ENCODE measurements at places on chromosomes 12 and 14. TPM values are rescaled to one million over a fixed set of nuclear protein-coding genes. Genes with fewer than 3 reads are reported as not detected.

The TRHDE gene
- not detected for total RNA-seq

DNA sequence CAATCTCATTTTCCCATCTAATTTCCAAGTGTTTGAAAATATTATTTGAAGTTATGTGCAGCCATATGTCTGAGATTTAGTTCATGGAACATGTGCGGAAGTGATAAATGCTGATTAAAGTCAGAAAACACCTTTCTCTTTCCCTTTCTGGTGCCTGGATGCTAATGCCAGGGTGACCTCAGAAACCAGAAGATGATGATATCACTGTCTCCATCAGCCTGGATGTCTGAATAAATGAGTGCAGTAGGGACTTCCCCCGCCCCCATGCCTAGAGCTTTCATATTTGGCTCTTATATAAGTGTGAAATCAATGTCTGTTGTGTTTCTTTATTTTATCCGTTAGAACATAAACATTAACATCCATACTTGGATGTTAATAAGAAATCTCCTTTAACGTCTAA, 261.9 kb upstream of the LRIG3 start:
- no peaks in the 10 kb centered on the region for H3K4me1 ChIP-seq
- no peak overlapping the region for H3K27ac ChIP-seq
- H3K36me3 ChIP-seq = no peaks in the 10 kb centered on the region
- no peak overlapping the region for H3K4me3 ChIP-seq
- DNase-seq = no peak

DNA sequence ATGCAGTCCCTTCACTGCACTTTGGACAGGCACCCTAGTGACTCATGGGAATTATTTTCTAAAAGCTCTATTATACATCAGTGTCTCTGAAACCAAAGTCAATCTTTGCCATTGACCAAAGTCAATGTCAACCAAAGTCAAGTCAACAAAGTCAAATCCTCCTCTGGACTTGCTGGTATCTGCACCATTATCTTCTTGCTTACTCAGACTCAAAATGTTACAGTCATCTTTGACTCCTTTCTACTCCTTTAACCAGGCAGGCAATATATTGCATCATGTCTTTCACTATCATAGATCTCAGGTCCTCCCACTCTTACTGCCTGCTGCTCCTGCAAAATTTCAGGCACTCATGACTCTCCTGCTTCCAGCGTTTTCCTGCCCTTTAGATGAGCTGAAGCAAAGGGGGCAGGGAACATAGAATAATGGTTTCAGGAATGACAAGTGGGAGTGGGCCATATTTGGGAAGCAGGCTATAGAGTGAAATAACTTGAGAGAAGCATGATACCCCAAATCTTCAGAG, 39.2 kb downstream of the IGF1 start:
- H3K4me3 ChIP-seq = no peak overlapping the region
- no peak for DNase-seq
- H3K4me1 ChIP-seq = peaks cover 4% of the 10 kb centered on the region
- H3K36me3 ChIP-seq = no peaks in the 10 kb centered on the region

DNA sequence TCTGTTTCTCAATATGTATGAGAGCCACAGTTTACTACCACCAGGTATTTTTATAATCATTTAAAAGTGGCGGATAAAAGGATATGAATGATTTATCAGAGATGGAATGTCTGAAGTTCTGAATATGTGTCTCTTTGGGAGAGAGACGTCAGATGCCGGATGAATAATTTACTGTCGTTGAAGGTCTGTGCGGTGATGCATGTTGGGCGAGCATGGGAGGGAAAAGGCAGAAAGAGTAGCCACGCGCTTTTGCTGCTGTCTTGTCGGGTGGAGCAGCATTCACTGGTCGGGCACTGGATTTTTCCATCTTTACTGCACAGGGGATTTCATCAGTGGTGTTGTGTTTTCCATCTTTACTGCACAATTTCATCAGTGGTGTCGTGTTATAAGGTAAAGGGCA, 65.6 kb downstream of the SYNE2 start:
- no peak overlapping the region for H3K4me3 ChIP-seq
- H3K27ac ChIP-seq = no peak overlapping the region
- peaks cover 11% of the 10 kb centered on the region for H3K36me3 ChIP-seq
- no peaks in the 10 kb centered on the region for H3K27me3 ChIP-seq

GRCh38 chr14:55349565-55349964, 62.1 kb downstream of the ATG14 start:
- H3K27ac ChIP-seq = no peak overlapping the region
- H3K36me3 ChIP-seq = peaks cover 22% of the 10 kb centered on the region
- H3K27me3 ChIP-seq = no peaks in the 10 kb centered on the region
- H3K4me3 ChIP-seq = no peak overlapping the region

DNA sequence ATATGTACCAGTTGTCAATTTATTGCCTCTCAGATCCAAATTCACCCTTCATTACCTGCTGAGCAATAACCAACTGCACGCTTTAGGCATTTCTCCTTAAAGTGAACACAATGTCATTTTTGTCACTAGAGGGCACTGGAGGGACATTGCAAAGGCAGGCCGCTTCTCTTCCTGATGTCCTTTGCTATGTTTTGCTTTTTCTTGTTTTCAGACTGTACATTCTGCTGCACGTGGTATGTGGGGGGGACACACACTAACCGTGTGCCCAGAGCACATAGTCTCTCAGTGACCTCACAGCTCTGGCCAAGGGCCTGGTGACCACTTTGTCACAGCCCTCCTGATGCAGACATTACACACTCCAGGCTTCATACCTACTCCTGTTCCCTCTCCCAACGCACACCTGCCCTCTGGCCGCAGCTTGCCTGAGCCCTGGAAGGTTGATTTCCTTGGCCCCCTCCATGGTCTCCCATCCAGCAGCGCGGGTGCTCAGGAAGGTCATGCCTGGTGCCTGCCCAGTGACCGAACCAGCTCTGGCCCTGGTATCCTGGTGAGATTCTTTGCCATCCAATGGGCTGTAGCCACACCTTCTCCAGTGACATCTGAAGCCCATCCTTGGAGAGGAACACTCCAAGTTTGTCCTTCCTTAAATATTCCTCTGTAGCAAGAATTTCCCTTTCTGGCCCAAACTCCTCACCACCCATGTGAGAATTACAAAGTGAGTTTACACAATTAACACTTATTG, 39.9 kb downstream of the MYO1H start:
- DNase-seq = no peak
- H3K27me3 ChIP-seq = peaks cover 9% of the 10 kb centered on the region
- no peaks in the 10 kb centered on the region for H3K4me1 ChIP-seq
- no peak overlapping the region for H3K27ac ChIP-seq
- H3K4me3 ChIP-seq = no peak overlapping the region

The CD163L1 gene
- not detected for total RNA-seq

GRCh38 chr12:25806271-25806670, 152.2 kb upstream of the RASSF8 start:
- no peaks in the 10 kb centered on the region for H3K27me3 ChIP-seq
- H3K36me3 ChIP-seq = no peaks in the 10 kb centered on the region
- peak overlapping the region; percentile 12 for H3K27ac ChIP-seq
- H3K4me3 ChIP-seq = no peak overlapping the region
- H3K4me1 ChIP-seq = peaks cover 38% of the 10 kb centered on the region

The ZNF705A gene
- total RNA-seq = not detected

GRCh38 chr14:100590726-100591452, 3.7 kb upstream of the BEGAIN start:
- H3K4me3 ChIP-seq = no peak overlapping the region
- DNase-seq = no peak
- no peaks in the 10 kb centered on the region for H3K36me3 ChIP-seq
- H3K4me1 ChIP-seq = no peaks in the 10 kb centered on the region

The RPL10L gene
- not detected for total RNA-seq

- H3K4me1 ChIP-seq = peaks cover 85% of the 10 kb centered on the region
- H3K36me3 ChIP-seq = peaks cover 63% of the 10 kb centered on the region
- DNase-seq = peak; percentile 76
- H3K27me3 ChIP-seq = no peaks in the 10 kb centered on the region
- peak within 1 kb of the TSS; percentile 94 for H3K4me3 ChIP-seq
These were observed at the start of gene GZMB for GRCh38 chr14:24634158-24634557. GZMB (minus strand) TSS chr14:24634190; CDS start chr14:24634160, 30 bp downstream.

DNA sequence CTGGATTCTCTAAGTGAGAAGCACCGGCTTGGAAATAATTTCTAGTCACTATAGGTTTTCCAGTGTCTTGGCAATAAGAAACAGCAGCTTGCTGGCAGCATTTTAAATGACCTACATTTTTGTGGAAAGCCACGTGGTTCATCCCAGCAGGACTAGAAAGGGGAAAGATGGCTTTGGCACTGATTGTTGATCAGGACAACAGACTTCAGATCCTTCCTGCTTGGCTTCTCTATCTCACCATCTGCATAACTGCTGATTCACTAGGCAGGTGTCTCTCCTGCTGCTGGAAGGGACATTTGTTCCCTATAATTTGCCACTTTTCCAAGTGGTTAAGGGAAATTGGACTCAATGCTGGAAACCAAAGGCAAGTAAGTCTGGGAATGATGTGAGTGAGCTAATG, 131.0 kb downstream of the TTC8 start:
- no peaks in the 10 kb centered on the region for H3K36me3 ChIP-seq
- H3K27me3 ChIP-seq = peaks cover 3% of the 10 kb centered on the region
- H3K4me1 ChIP-seq = no peaks in the 10 kb centered on the region

GRCh38 chr12:124480469-124481256, 86.7 kb downstream of the NCOR2 start:
- peaks cover 3% of the 10 kb centered on the region for H3K27me3 ChIP-seq
- peaks cover 41% of the 10 kb centered on the region for H3K36me3 ChIP-seq
- H3K27ac ChIP-seq = peak overlapping the region; percentile 52
- H3K4me1 ChIP-seq = peaks cover 36% of the 10 kb centered on the region

All from activated T-helper 1 cell treated with anti-CD3 and anti-CD28 coated beads, Interleukin-12 subunit alpha, Interleukin-12 subunit beta, Interleukin-2, Interleukin-4 antibody, amounts not matched to agents 30 ng/mL and 10 ng/mL and 1 ng/mL, durations not matched to agents 14 hours and 24 hours and 36 hours (primary cell).